ENCODE measurements at places on chromosomes 4 and X.
A peak's percentile ranks its signal among the peaks of the same experiment; 100 is the strongest.

- no peak for DNase-seq
These were observed 44.7 kb downstream of the RTL5 start for GRCh38 chrX:72086995-72087394.

DNA sequence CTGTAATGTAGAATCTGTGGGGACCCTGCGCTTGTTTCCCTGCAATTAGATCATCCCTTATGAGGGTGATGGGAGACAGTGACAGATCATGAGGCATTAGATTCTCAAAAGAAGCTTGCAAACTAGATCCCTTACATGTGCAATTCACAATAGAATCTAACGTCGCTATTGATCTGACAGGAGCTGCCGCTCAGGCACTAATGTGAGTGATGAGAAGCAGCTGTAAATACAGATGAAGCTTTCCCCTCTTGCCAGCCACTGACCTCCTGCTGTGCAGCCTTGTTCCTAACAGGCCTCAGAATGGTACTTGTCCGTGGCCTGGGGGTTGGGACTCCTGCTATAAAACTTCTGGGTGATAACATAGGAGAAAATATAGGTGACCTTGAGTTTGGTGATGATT, 1076.8 kb downstream of the PDHA2 start:
- peak; percentile 7 for DNase-seq

GRCh38 chr4:3612281-3612680, 80.1 kb upstream of the LRPAP1 start:
- DNase-seq: no peak

DNA sequence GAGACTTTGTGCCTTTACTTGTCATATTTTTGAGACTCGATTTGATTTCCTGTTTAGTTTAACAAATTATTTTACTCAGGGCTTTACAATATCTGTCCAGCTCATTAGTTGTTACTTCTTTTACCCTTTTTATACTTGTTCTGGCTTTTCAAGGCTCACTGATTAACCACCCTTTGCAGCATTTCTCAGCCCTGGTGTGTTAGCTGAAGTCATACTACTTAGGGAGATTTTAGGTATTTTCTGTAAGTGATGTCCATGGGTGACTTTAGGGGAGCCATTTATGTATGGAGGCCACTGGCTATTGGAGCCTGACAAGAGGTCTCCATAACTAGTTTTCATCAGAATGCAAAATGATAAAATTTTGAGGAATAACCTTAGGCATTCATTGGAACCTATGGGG, 147.2 kb downstream of the RPA4 start:
- DNase-seq: no peak

- no peak for DNase-seq
These were observed 54.8 kb downstream of the ENOPH1 start for GRCh38 chr4:82484996-82485783.

DNA sequence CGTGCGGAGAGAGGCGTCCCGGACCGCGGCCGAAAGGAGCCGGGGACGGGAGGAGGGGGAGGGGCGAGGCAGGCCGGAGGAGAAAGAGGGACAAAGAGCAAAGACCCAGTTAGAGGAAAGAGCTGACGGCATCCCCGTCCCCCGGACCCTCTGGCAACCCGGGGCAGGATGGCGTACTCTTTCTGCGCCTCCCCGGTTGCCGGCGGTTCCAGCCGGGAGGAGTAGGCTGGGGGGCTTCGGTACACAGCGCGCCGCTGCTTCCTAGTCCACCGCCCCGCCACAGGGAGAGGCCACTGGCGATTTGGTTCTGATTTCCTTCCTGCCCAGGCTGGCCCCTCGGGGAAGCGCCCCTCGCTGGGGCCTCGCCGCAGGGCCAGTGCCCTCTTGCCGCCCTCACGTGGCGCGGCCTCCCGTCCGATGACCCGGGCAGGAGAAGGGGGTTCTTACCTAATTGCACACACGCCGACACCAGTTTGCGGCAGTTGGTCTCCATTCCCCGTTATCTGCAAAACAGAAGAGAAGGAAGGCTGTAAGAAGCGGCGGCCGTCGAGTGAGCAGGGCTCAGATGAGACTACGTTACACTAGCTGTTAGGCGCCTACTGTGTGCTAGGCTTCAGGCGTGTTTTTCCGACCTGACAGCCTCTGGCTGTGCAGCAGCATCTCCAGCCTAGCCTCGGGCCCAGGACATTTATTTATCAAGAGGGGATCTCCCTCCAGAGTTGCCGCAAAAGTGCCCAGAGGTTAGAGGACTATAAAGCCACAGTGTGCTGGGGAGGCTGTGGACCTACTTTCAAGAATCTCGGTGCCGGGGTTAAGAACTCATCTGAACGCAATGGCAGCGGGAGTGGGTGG, 9.9 kb upstream of the PITX2 start:
- DNase-seq: no peak

- no peak for DNase-seq
These were observed 261.5 kb downstream of the DCHS2 start for GRCh38 chr4:154230091-154230490.

- no peak for DNase-seq
These were observed 195.6 kb downstream of the GPC3 start for GRCh38 chrX:133789829-133790228.

GRCh38 chrX:150582338-150582948, 14.0 kb downstream of the MTM1 start:
- DNase-seq: no peak

GRCh38 chrX:333611-334311, 15.2 kb upstream of the GTPBP6 start:
- no peak for DNase-seq

DNA sequence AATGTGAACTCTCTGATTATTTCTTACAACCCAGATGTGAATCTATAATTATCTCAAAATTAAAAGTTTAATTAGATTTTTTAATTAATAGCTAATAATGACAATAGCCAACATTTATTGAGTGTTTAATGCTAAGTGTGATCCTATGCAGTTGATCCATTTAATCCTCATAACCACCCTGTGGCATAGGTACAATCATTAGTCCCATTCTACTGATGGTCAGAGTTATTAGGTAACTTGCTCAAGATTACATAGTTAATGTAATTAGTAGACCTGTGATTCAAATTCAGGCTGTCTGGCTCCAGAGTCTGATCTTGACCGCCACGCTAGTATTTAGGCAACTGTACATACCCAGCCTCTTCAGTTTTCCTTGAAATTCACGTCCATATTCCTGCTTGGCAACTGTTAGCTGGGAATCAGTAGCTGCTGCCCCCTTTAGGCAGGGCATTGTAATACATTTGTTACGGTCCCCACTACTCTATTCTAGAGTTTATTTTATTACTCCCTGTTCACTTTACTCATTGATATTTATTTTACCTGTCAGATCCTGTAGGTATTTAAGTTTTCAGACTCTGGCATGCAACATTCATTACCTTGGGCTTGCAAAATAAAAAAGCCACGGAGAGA, 20.6 kb upstream of the TEC start:
- DNase-seq: no peak

DNA sequence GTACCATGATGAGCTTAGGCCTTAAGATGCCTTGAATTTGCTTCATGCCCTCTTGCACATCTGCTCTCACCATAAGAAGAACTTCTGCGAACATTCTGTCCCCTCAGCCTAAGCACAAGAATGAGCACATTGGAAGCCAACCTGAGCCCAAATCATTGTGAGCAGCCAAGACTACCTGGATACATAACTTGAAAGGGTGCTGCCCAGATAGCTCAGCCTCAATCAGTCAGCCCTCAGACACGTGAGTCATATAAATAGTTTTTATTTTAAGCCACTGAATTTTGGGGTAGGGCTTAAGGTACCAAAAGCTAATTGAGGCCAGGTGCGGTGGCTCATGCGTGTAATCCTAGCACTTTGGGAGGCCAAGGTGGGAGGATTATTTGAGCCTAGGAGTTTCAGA, 27.5 kb upstream of the BBS12 start:
- DNase-seq: no peak

- DNase-seq: no peak
These were observed 68.1 kb upstream of the NAP1L5 start for GRCh38 chr4:88765729-88766128.

GRCh38 chr4:145107126-145107525, 9.0 kb downstream of the ABCE1 start:
- DNase-seq: no peak

GRCh38 chr4:179225594-179225993, 1783.4 kb upstream of the AGA start:
- no peak for DNase-seq

- DNase-seq: no peak
These were observed 228.3 kb upstream of the TTC29 start for GRCh38 chr4:147173797-147174432.

- DNase-seq: no peak
These were observed 24.9 kb downstream of the GPRASP3 start for GRCh38 chrX:102745513-102745856.

- DNase-seq: no peak
These were observed 50.4 kb upstream of the PGAM4 start for GRCh38 chrX:78019586-78020483.

GRCh38 chrX:109952985-109953905, 49.7 kb upstream of the TMEM164 start:
- DNase-seq: no peak

GRCh38 chr4:20839957-20840356, 139.7 kb downstream of the PACRGL start:
- no peak for DNase-seq

GRCh38 chrX:107968623-107969022, 13.5 kb downstream of the TEX13B start:
- no peak for DNase-seq

- no peak for DNase-seq
These were observed 333.9 kb upstream of the FSTL5 start for GRCh38 chr4:162497564-162498167.

- peak; percentile 12 for DNase-seq
These were observed 334.0 kb upstream of the NDST3 start for GRCh38 chr4:117700111-117700892.

- no peak for DNase-seq
These were observed 165.4 kb upstream of the LDB2 start for GRCh38 chr4:17063888-17064287.

GRCh38 chr4:124632439-124632838, 80.1 kb downstream of the ANKRD50 start:
- no peak for DNase-seq

DNA sequence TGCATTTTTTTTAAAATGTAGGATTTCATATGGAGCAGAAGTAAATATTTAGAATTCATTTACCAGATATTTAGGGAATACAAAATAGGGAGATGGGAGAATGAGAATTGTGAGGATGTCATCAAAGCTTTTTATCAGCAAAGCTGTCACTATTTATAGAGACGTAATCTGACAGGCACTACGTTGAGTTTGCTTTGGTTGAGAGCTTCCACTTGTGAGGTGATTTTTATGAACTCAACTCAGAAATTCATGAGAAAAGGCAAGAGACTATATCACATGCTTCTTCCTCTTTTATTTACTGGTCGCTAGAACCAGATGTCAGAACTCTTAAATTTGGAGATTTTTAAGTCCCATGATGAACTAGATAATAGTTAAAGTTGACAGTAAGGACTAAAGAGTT, 211.2 kb downstream of the GBA3 start:
- DNase-seq: no peak

Data from iPS DF 19.7 (cell line).